ENCODE measurements at places on chromosomes 2 and 18.

DNA sequence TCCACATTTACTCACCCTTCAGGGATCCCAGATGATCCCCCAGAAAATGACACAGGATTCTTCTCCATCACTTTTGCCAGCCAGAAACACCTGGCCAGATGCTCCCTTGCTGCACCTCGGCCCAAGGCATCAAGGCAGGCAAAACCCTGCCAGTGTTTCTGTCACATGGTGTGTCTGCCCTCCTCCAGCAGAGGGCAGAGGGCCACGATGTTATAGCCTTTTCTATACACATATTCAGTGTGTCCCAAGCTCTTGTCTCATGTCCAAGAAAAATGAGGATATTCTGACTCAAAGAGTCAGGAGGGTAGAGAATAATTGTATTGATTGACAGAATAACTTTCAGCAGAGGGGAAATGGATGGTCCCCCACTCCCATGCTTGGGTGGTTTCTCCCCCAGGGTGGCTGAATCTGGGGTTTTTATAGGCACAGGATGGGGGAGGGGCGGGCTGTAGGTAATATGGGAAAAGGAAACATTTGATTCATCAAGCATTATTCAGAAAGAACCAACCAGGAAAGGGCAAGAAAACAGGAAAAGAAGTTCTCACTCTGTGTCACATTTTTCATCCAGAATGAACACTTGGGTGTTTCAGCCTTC is 933.9 kb downstream of the TRIB2 start:
- DNase-seq: no peak

GRCh38 chr2:127411653-127412369 is 6.4 kb upstream of the PROC start:
- DNase-seq: no peak

- peak; percentile 17 for DNase-seq
Measured at GRCh38 chr2:85327160-85327821, 498 bp downstream of the TGOLN2 start.

GRCh38 chr2:41668529-41668928 is 379.3 kb upstream of the PKDCC start:
- DNase-seq: no peak

GRCh38 chr2:143146815-143147530 is 17.8 kb downstream of the ARHGAP15 start:
- DNase-seq: no peak

DNA sequence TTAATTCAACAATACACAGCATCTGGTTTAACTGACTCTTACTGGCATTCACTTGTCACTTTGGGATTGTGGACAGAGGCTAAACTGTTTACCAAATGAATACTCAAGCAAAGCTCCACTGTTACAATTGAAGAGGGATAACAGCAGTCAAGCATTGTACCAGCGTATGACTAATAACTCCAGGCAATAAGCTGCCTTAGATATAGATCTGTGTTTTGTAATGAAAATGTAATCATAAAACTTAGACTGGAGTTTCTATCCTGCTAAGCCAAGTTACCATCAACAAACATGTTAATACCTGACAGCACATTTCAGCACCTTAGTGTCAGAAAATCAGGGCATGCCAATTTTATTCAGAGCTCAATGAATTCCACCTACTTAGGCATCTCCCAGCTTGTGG is 889.5 kb downstream of the EPHA4 start:
- no peak for DNase-seq

DNA sequence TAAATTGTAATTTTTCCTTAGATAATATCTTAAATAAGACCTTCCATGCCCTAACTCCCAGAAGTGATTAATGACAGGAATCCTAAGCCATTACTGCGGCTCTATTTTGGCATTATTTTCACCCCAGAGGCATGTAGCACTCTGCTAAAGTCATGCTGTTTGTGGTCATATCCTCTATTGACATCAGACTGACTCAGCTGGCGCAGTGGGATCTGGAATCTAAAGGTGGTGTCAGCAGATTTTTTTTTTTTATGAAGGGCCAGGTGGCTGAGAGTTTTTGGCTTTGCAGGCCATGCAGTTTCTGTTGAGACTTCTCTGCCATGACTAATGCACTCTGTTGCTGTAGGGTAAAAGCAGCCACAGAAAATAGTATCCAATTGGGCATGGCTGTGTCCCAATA is 64.1 kb upstream of the ACVR1C start:
- no peak for DNase-seq

DNA sequence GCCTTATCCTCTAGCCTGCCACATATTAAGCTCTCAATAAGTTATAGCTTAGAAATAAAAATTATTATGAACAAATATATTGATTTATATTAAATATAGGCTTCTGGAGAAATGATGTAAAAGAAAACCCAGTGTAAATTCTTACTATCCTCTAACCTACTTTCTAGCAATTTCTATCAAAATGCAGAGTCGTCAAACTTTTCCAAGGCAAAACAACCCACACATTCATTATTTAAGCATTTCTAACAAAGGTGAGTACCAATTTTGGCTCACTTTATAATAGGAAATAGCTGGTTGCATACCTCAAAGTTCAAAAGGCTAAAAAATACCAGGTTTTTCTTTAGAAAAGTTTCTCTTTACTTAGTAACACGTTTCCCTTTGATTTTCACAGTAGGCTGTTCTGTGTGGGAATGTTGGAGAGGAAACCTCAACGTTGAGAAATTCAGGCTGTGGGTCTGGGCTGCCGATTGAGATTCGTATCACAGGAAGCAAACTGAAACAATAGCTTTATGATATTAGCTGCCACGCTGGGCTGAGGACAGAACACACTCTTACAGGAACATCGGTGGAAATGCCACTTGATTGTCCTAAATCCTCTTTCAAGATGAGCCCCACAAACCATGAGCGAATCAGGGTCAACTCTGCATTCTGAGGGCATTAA is 53.0 kb downstream of the EPAS1 start:
- no peak for DNase-seq

GRCh38 chr2:194096402-194096801 is 1560.6 kb upstream of the SLC39A10 start:
- no peak for DNase-seq

- DNase-seq: no peak
Measured at GRCh38 chr2:53740170-53740569, 27.4 kb upstream of the CHAC2 start.
